ENCODE measurements at places on chromosomes 16 and 17.

- H3K4me1 ChIP-seq = no peaks in the 10 kb centered on the region
- no peaks in the 10 kb centered on the region for H3K27me3 ChIP-seq
- H3K27ac ChIP-seq = no peak overlapping the region
- DNase-seq = peak; percentile 36
Measured at GRCh38 chr16:55349867-55350266, 25.9 kb downstream of the IRX6 start.

GRCh38 chr16:50276801-50277555 lies 10.6 kb downstream of the ADCY7 start:
- H3K36me3 ChIP-seq = no peaks in the 10 kb centered on the region
- no peaks in the 10 kb centered on the region for H3K4me1 ChIP-seq
- no peak overlapping the region for H3K4me3 ChIP-seq
- DNase-seq = no peak

- H3K4me1 ChIP-seq = no peaks in the 10 kb centered on the region
- no peak for DNase-seq
- no peak overlapping the region for H3K27ac ChIP-seq
- H3K36me3 ChIP-seq = no peaks in the 10 kb centered on the region
Measured at GRCh38 chr17:14605267-14605599, 304.4 kb downstream of the HS3ST3B1 start.

DNA sequence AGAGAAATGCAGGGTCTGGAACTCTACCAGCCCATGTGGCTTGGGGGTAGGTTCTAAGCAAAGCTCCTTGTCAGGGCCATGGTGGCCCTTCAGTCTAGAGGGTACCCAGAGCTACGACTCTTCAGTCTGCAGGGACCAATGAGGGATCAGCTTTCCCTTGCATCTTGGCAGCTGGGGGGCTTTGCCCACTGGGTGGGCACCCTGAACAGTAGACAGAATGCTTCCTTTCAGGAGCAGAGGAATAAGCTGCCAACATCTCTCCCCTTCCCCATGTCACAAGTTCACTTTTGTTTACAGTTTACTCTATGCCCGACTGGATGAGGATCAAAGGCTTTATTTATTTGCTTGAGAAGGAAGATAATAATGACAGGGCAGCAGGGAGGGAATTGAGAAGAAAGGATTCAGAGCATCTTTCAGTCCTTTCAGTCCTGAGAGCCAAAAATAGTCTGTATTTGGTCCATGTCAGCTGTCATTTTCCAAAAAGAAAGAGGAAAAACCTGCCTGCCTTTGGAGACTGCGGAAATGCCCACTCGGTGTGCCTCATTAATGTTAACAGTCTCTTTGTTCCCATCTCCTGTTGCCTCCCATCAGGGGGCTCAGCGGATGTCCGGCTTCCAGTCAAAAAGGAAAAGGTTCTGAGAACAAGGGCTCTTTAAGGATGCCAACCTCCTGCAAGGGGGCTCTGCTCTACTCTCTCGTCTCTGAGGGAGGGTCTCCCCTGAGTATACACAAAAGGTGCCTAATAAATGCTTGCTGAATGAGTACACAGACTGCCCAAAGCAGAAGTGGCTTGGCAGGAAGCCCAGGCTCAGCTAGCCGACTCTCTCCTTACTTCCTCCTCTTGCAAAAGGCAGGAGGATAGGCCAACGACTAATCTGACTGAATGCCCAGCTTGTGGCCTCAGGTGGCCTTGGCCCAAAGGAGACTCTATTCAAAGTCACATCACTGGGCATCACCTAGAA lies 17.1 kb downstream of the TRAF4 start:
- no peak overlapping the region for H3K4me3 ChIP-seq
- no peaks in the 10 kb centered on the region for H3K4me1 ChIP-seq
- peaks cover 10% of the 10 kb centered on the region for H3K36me3 ChIP-seq
- peak; percentile 78 for DNase-seq

DNA sequence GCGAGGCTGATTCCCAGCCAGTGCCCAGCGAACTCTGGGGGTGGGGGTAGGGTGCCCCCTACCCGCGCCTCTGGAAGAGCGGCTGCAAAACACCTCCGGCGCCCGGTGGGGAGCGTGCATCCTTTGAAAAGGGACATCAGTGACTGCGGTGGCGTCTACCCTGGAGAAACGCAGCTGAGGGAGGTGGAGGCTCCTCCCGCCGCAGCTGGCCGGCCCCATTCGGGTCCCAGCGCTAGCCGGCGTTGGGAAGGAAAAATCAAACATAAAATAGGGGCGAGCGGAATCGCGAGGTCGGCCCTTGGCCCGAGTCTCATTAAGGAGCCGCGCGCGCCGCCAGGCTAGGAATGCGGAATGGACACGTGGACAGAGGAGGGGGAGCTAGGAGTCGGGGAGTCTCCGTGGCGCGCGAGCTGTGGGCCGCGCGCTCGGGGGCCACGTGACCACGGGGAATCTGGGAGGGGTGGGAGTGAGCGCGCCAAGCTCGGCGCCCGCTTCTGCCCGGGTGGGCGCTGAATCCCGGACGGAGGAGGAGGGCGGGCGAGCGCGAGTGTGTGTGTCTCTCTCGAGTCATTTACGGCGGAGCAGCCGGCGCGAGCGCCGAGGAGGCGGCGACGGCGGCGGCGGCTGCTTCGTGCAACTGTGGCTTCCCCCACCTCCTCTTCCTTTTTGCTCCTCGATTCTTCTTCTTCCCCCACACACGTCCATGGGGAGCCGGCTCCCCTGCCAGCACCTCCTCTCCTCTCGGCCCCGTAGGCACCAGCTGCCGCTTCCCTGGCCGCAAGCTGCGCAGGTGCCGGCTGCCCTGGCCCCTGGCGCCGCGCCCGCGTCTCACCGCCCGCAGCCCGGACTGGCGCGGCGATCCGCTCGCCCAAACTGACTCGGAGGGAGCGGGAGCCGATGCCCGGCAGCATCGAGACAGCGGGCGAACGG lies at the start of gene TMEM132E:
Gene TMEM132E, plus strand, starts transcription at position 566 of the 930 bp plus-strand sequence. CDS start 1,495 bp downstream, outside the sequence.
- DNase-seq = peak; percentile 51
- H3K36me3 ChIP-seq = no peaks in the 10 kb centered on the region
- peaks cover 71% of the 10 kb centered on the region for H3K27me3 ChIP-seq
- peak within 1 kb of the TSS; percentile 66 for H3K4me3 ChIP-seq

Measured in GM23248 (cell line).